ENCODE measurements at places on chromosomes 7 and 10. TPM values are rescaled to one million over a fixed set of nuclear protein-coding genes. Genes with fewer than 3 reads are reported as not detected.

- DNase-seq: no peak
Observed at GRCh38 chr10:14144451-14144850, 186.3 kb downstream of the FRMD4A start.

The VAX1 gene
- not detected for total RNA-seq

The KCNMA1 gene
- total RNA-seq: 19.9 TPM

The HOXA7 gene
- total RNA-seq: 9.6 TPM

- DNase-seq: no peak
Observed at GRCh38 chr7:53383131-53383530, 347.7 kb downstream of the POM121L12 start.

GRCh38 chr7:97006055-97006815 is 882 bp downstream of the DLX6 start:
- DNase-seq: no peak

DNA sequence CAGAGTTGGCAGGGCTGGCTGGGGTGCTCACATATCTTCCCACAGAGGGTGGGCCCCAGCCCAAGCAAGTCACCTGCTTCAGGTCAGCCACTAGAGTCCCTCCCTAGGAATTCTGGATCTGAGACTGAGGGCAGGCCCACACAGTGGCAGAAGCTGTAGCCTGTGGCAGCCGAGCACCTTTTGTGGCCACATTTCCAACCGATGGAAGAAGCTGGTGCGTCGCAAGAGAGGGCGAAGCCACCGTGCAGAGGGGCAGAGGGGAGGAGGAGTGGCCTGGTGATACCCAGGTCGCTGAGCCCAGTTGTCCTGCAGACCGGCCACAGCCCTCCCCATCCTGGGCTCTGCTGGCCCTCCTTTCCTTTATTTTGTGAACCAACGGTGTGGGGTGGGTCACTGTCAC is 5.3 kb downstream of the POLM start:
- no peak for DNase-seq

The TMEM26 gene
- not detected for total RNA-seq

- DNase-seq: peak; percentile 45
Observed at GRCh38 chr10:43809211-43809930, 160.7 kb upstream of the ZNF32 start.

GRCh38 chr7:54843841-54844355 is 84.9 kb upstream of the SEC61G start:
- no peak for DNase-seq

DNA sequence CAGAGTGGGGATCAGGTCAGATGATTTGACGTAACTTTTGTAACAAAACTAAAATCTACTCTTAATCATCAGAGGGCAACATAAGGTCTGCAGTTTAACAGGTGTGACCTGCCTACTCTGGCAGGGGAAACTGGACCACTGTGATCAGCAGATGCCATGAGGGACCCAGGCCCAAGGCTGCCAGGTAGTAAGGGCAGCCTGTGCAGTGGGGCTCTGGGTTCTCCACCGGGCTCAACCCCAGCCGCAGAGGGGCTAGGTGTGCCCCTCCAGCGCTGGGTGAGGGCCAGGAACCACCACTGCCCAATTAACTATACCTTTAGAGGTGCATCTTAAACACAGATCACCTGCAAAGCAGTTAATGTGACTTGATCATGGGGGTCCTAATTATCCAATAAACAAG is 17.6 kb downstream of the AKR1B1 start:
- no peak for DNase-seq

The UPK3BL1 gene
- total RNA-seq: 30.6 TPM

The SNX13 gene
- 52.8 TPM for total RNA-seq

The GIMAP8 gene
- 12.9 TPM for total RNA-seq

All from tibial nerve (tissue), 4 donors.